ENCODE measurements at places on chromosomes 12 and 14.

DNA sequence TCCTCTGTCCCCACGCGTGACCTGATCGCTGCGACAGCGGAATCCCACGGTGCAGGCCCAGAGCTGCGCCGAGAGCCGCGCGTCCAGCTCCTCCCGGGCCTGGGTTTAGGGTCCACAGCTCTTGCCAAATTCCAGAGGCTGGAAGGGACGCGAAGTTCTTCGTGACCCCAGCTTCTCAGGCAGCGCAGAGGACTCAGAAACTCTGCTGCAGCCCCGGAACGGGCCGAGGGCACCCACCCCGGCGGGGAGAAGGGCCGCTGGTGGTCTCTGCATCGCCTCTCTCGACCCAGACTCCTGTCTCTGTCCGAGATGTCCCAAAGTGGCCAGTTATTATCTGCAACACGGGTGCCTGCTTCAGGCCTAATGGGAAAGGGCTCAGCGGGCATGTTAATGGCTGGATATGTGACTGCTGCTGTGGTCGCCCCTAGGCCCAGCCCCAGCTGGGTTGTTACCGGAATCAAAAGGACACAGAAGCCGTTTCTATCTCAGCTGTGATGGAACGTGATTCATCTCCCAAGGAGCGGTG lies 236.4 kb downstream of the VRK1 start:
- DNase-seq = no peak

GRCh38 chr12:113497693-113498092 lies 26.0 kb upstream of the LHX5 start:
- no peak for DNase-seq

DNA sequence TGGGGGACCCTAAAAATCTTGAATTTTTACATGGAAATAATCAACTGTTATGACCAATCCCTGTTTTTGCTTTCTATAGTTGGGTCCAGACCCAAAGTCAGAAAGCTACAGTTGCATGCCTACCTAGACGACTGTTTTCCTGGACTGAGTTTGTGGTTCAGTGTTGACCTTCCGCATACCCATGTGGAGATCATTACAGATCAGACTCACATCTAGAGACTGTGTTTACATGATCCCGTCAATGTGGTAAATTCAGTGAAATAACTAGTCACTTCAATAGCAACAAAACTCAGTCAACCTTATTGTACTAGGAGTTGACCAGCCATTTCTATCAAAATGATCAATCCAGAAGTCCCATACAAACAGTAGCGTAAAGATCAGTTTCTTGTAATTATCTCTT lies 257.6 kb downstream of the EGLN3 start:
- DNase-seq = no peak

GRCh38 chr14:82009076-82009475 lies 475.4 kb upstream of the SEL1L start:
- no peak for DNase-seq

- DNase-seq = no peak
Observed at GRCh38 chr14:104858811-104859426, 6.1 kb upstream of the CEP170B start.

DNA sequence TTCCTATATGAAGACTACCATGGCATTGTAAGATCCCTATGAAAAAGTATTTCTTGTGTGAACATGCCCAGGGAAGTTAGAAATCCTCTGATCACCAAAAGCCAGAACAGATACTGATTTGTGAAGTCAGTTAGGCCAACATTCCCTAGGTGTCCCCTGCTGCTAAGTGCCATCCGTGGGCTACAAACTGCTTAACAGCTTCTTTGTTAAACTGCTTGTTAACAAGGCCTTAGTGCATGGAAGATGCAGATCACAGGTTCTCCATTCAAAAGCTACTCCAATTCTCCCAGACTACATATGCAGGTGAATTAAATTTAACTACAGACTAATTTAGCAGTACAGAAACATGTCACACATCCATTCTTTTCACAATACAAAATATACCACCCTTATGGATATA lies 108.2 kb downstream of the PRICKLE1 start:
- DNase-seq = no peak

- DNase-seq = no peak
Observed at GRCh38 chr12:113537046-113537750, 65.5 kb upstream of the LHX5 start.

- peak; percentile 82 for DNase-seq
Observed at GRCh38 chr12:124786061-124786964, 77.4 kb downstream of the SCARB1 start.

DNA sequence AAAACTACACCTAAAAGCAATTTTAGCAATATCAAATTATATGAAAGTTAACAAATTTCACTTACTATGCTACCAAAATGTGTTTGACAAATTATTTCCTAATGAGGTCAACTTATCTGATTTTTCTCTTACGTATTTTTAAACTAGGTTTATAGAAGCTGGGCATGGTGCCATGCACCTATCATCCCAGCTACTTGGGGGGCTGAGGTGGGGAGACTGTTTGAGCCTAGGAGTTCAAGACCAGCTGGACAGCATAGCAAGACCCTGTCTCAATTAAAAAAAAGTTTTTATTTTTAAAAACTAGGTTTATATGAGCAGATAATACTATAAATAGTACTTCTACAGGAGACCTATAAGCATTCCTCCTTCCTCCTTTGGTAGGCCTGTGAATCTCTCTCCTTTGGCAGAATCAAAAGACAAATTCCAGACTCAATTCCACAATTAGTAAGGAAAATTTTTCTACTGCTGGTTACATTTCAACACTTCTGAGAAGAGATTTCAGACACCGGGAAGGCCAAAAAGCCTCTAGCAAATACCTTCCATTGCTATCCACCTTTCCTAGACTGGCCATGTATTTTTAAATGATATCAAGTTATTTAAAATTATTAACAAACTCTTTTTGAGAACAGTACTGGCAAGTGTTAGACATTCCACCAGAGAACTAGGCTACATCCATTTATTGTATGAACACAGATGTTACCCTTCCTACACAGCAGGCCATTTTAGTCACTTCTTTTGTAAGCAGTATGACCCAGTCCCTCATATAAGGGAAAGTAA lies 34.4 kb downstream of the CDK17 start:
- no peak for DNase-seq

DNA sequence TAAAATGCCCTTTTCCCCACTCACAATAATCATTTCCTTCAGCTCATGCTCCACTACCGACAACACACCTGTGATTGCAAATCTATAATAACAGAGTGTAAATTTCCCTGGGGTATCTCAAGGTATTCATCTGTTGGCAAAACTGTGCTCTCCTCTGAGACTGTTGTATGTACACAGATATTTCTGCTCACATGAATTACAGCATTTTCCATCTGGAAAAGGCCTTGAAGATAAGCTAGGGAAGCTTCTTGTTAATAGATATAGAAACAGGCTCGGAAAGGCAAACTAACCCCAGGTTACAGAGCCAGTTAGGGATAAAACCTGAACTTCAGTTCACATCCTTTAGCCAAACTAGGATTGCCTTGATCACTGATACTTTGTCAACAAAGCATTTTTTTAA lies 210.4 kb upstream of the KRR1 start:
- DNase-seq = no peak

GRCh38 chr12:108214486-108214885 lies 85.4 kb downstream of the WSCD2 start:
- no peak for DNase-seq

DNA sequence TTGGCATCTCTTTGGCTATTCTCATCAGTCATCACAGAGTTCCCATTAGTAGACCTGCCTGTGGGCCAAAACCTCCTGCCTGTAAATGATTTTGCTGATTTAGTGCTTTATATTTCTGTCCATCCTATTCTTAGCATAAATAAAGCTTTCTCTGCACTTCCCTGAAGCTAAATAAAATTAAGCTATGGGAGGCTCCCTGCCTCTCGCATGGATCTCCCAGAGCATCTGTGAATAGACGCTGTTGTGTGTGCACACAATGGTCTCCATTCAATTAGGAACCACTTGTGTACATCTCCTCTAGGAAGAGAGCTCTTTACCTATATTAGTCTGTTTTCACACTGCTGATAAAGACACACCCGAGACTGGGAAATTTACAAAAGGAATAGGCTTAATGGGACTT lies 80.4 kb downstream of the PPFIBP1 start:
- no peak for DNase-seq

GRCh38 chr14:60975551-60975950 lies 5.3 kb downstream of the TRMT5 start:
- DNase-seq = peak; percentile 80

DNA sequence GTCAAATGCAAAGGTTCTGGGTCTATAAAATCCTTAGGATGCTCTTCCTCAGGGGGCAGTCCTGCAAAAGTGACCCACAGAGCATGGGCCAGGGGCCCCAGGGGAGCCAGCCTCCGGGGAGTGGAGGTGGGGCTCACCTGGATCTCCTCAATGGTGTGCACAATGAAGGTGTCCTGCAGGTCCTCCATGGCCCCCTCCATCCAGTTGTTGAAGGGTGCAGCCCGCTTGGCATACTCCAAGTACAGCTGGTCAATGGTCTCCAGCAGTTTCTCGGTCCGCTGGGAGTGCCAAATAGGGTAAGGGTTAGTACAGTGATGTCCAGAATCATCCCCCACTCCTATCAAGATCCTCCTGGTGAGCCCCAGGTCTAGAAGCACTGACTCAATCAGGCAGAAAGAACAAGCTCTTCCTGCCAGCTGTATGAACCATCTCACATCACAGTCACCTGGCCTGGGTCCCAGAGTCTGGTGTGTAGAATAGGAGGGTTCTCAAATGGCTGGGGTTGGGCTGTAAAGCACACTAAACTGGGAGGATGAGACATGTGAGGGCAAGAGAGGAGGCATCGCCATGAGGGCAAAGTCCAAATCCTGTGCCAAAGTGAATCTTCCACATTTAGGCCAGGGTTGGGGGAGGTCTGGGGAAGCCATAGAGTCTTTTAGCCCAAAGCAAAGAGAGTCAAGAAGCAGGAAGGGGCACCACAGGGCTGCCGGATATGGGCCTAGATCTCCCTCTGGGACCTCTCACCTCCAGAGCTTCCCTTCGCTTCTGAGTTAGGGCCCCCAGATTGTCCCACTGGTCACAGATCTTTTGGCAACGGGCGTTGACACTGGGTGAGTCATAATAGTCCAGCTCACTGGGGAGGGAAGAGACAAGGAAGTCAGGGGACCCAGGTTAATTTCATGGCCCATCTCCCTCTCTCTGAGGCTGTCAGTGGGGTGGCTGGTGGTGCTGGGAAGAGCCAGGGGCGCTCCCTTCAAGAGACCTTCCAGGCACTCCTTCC lies 91.5 kb upstream of the ZFP36L1 start:
- no peak for DNase-seq

DNA sequence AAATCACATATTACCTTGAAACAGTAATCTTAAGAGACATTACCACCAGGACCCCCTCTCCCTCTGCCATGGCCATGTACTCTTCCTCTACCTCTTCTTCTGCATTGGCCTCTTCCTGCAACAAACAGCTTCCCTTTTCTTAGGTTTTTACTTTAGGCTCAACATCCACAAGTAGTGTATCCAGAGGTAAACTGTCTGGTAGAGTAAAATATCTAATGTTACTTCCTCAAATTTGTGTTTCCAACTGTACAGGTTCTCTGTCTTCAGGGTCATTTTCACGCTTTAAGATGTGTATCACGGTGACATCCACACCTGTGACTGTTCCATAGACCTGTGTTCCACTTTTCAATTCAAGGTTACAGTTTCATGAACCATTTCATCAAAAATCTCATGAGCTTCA lies 13.4 kb downstream of the CDK17 start:
- DNase-seq = no peak

DNA sequence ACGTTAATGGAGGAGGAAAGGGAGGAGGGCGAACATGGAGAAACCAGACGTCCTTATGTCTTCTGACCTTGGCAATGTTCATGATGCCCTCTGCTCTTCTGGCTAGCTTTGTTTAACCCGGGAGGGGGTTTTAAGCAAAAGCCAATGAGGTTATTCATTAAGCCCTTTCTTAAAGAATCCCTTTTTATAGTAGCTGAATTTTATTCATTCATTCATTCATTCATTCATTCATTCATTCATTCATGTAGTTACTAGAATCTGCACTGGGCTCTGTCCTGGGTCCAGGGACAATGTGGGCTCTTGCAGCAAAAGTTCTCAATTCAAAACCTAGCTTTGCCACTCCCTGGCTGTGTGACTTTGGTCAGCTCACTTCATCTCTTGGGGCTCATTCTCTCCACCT lies 14.0 kb downstream of the LHX5 start:
- no peak for DNase-seq

- DNase-seq = no peak
Observed at GRCh38 chr12:42904683-42905418, 315.3 kb upstream of the PRICKLE1 start.

- DNase-seq = no peak
Observed at GRCh38 chr12:129570796-129571400, 332.9 kb downstream of the TMEM132D start.

- no peak for DNase-seq
Observed at GRCh38 chr14:93944348-93945069, 17.4 kb downstream of the FAM181A start.

DNA sequence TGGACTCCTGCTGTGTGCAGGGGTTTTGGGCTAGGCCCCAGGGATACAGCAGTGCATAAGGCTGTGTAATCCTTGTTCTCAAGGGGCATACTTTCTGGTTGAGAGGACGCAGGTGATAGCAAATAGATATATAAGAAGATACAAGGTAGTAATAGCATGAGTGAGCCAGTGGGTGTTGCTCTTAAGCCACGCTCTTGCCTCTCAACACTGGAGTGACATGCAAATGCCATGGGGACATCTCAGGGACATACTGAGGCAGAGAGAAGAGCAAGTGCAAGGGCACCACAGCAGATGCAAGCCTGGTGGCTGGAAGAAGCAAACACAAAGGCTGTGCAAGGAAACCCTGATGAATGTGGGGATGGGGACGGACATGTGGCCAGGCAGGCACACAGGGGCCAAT lies 223.3 kb downstream of the CHST11 start:
- peak; percentile 32 for DNase-seq

DNA sequence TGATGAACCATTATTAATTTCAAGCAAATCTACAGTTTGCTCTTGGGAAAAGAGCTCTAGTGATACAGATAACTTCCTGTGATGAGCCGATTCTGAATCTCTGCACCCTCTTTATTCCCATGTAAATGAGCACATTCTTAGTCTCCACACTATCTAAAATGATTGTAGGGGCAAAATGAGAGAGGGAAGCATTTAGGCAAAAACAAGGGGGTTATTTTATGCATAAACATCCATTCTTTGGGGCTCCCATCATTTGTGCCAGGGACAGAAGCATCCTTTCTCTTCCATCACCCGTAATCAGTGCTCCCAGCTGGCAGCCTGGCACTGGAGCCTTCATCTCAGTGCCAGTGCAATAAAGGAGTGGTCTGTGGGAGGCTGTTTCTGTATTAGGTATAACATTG lies 1.7 kb upstream of the GPD1 start:
- no peak for DNase-seq

- DNase-seq = no peak
Observed at GRCh38 chr14:105529569-105530284, 3.3 kb downstream of the TMEM121 start.

DNA sequence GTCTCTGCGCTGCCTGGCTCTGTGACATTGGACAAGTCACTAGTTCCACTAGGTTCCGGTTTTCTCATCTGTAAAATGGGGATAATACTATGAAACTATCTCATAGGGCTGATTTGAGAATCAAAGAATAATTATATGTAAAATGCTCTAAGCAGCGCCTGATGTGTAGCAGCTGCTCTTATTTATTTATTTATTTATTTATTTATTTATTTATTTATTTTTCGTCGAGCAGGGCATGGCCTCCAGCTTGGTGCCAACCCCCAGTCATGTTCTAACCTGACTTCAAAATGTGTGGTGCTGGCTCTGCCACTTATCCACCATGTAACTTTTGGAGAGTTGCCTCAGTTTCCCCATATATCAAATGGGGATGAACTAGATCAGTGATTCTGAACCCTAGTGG lies 93.5 kb upstream of the GSC start:
- DNase-seq = no peak

GRCh38 chr12:13209436-13210235 lies 13.1 kb downstream of the EMP1 start:
- DNase-seq = no peak

GRCh38 chr14:96256407-96256806 lies 397 bp downstream of the BDKRB1 start:
- DNase-seq = no peak
